Effector memory CD4-positive, alpha-beta T cell (primary cell): ENCODE measurements at places on chromosomes 4 and X.

DNA sequence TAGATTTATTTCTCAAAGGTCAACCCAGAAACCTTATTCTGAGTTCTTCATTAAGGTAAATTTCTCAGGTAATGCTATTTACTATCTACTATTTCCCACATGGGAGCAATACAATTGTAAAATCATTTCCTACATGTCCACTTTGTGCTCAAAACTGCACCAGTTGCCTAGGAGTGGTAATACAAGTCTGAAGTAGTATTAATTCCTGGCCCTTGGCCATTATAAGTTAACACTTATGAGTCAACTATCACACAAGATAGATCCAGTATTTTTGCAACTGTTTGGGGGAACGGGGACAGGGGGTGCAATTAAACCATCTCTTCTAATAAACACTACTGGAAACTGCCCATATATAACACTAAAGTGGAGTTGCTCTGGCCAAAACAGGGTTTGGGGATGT is 48.9 kb downstream of the ACSL4 start:
- no peak for DNase-seq

DNA sequence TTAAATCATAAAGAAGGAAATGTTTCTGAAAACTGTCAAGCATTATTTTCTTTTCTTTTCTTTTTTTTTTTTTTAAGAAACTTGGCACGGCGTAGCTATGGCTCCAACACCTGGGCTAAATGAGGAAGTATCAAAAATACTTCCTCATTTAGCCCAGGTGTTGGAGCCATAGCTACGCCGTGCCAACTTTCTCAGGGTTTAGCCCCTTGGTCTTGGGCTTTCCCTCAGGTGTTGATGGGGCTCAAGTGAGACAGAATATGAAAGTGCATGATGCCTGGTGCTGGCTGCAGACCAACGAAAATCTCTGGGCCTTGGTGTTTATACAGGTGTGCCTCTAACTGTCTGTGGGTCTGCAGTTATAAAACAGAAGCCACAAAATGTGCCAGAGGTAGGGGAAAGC is 132.7 kb downstream of the ARHGAP24 start:
- DNase-seq = no peak

DNA sequence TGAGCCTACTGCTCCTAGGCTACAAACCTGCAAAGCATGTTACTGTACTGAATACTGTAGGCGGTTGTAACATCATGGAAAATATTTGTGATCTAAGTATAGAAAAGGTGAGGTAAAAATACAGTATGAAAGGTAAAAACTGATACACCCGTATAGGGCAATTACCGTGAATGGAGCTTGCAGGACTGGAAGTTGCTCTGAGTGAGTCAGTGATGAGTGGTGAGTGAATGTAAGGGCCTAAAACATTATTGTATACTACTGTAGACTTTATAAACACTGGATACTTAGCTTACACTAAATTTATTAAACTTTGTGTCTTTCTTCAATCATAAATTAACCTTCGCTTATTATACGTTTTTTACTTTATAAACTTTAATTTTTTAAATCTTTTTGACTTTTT is 3.7 kb downstream of the KIF4A start:
- no peak for DNase-seq

GRCh38 chr4:38856524-38857337 is at the start of gene TLR6:
Gene TLR6, minus strand, starts transcription at chr4:38856817. Its CDS starts 27,344 bp downstream, at chr4:38829473.
- peak; percentile 23 for DNase-seq

DNA sequence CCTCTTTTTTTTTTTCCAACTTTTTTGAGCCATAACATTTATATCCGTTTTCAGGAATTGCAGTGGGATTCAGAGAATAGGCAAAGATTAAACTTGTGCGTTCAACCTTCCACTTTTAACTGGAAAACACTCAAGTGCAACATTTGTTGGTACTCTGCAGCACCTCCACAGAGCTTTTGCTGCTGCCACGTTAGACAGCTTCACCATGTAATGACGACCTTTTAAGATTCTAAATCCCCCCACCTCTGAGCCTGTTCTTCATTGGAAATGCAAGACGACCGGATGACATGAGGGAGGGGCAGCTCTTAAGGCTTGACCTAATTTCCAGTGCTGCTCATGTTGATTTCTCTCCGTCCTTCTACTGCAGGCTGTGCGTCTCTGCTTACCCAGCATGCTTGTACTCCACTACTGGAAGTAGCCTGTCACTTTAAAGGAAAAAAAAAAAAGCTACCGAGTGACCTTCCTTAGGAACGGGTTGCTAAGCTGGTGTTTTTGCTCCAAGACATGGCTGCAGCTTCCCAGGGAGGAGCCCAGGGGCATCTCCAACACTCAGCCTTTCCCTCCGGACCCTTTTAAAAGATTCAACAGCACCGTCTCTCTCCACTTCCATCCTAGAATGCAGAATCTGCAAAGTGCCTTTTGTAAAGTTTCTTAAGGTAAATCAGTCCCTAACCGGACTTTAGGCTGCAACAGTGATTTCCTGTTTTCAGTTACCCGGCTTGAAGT is at the start of gene CC2D2A:
TSS of gene CC2D2A (plus strand) at position 481 of the 726 bp plus-strand sequence. CDS start 6,051 bp downstream, outside the sequence.
- no peak for DNase-seq

- DNase-seq = no peak
Measured at GRCh38 chr4:139606579-139607501, 50.8 kb upstream of the SETD7 start.

DNA sequence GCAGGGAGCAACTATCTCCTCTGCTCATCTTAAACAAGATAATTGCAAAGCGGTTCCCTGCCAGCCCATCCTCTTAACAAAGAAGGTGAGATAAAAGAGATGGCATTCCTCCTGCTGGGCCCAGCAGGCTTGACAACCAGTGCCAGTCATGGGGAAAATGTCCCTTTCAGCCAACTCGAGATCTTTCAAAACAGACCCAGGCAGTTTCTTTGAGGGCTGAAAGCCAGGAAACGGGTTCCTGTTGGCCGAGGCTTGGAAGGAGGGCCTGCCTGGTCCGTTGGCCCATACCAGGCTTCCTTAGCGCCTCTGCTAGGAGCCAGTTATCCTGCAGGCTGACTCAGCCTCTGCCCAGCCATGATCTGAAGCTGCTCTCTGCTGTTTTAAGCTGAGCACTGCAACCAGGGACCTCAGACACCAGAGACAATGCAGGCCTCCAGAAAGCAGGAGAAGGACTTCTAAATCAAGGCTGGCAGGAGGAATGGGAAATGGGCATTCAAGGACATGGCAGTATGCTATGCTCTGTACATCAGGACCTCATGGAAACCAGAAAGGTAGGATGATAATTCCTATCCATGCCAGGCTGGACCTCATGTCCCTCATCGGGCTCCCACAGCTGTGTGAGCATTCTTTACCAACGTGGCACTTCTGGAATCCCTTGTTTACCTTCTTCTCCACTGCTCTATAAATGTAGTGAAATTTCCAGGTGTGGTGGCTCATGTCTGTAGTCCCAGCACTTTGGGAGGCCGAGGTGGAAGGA is 42.4 kb upstream of the SLC2A9 start:
- DNase-seq = no peak

DNA sequence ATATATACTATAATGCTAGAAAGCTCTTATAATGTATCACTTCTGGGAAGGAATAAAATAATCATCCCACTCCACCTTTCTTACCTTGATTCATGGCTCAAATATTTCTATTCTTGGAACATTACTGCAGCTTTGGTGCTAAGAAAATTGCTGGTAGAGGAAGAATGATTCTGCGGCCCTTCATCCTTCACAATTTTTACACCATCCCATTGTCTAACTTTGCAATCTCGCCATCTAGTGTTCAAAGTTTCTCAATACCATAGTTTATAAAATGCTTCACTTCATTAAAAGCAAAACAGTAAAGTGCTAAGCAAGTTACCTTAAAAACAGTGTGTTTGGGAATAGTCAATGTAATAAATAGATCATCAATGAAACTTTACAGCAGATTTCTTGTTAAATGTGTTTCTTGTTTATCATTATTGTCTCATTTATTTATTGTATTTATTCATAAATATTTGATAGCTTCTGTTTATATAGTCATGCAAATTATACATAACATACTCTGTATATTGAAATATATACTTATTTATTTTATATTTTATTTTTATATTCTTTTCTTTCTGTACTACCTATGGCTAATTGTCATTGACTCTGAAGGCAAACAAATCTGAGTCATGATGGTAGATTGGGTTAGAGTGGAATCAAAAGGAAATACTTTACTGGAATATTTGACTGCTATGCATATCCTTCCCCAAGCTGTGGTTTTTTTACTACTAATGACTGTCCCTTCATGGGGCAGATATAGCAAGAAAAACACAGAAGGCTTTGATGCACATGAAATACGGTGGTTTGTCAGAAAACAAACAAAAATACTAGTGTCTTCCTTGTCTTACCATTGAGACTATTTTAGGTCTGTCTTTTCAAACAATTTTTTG is 390.7 kb downstream of the MAPK10 start:
- no peak for DNase-seq

DNA sequence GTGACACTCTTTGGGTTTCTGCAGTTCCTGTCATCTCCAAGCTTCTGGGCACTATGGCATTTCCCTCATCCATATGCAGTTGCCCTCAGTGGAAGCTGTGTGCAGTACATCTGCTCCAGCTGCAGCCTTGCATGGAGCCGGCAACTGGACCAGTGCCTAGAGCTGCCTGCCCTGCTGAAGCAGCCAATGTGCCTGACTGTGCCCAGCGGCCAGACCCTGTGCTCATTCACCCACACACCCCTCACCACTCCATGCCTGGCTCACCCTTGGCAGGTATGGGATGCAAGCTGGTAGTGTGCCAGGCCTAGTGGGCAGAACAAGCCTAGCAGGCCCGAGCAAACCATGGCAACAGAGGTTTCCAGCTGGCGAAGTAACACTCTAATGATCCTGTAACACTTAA is 370.8 kb downstream of the FSTL5 start:
- DNase-seq = no peak

DNA sequence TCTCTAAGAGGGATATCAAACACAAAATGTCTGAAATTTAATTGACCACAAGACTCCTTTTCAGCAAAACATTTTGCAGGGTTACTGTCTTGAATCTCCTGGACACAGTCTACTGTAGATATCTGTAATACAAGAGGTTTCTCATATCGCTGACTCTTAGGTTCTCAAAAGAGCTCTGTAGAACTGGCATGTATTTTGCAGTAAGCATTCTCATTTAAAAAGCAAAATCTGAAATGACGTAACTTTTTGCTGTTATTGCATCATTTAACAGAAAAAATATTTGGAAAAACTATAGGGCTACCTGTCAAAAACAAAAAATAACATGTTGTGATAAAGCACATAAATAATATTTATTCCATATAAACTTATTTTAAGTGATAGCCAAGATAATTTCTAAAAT is 114.2 kb downstream of the CDS1 start:
- DNase-seq = no peak
